ENCODE measurements at places on chromosomes 12 and 14. TPM values are rescaled to one million over a fixed set of nuclear protein-coding genes. Genes with fewer than 3 reads are reported as not detected.

GCH1 gene
- total RNA-seq: 8.1 TPM

PNMA1 gene
- 71.1 TPM for total RNA-seq

TAS2R19 gene
- 3.8 TPM for total RNA-seq

- DNase-seq: no peak
Measured at GRCh38 chr12:124322271-124322998, 27.5 kb downstream of the RFLNA start.

Measured in adrenal gland (tissue), 19 donors.